ENCODE measurements at places on chromosomes 13 and 19.

- no peak for DNase-seq
Measured at GRCh38 chr13:66689037-66689619, 541.0 kb downstream of the PCDH9 start.

DNA sequence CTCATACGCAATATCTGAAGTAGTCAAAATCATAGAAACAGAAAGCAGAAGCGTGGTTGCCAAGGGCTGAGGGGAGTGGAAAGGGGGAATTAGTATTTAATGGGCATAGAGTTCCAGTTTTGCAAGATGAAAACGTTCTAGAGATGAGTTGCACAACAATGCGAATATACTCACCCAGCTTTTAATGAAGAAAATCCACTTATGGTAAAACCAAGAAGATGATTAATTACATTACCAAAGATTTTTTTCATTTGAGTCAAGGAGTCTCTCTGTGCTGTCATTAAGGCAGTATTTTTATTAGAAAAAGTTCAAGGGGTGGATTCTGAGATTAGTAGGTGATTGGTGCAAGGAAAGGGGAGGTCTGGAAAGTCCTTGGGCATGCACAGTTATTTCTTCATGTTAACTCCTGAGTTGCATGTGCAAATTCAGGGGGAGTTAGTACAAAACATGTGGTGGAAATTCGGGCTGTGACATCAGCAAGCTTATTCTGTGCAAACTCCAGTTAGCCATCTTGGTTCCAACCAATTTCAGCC, 6.9 kb upstream of the CBY2 start:
- no peak for DNase-seq

DNA sequence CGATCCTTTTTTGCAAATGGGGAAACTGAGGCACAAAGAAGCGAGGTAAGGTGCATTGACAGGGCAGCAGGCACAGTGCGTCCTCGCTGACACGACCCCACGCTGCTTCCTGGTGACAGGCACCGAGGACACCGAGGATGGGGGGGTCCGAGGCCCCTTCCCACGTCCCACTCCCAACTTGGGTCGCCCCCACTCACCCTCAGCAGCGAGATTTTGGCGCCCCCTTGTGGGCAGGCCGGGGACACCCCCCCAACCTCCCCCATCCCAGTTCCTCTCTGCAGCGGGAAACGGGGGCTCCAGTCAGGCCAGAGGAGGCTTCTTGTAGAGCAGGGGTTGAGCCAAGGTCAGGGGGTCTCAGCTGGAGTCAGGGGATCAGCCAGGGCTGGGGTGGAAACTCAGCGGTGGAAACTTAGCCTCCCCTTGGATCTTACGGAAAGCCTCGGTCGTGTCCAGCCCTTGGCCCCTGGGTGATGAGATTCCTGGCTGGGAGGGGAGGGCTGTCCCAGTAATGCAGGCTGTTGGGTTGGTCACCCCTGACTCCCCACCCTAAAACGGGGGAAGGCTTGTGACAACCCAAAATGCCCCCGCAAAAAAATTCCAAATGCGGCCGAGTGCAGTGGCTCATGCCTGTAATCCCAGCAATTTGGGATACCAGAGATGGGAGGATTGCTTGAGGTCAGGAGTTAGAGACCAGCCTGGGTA, 8.2 kb downstream of the SMIM24 start:
- peak; percentile 53 for DNase-seq

GRCh38 chr19:17170538-17171297, 44.4 kb upstream of the USE1 start:
- no peak for DNase-seq

GRCh38 chr13:87684850-87685742, 13.9 kb downstream of the SLITRK5 start:
- no peak for DNase-seq

GRCh38 chr19:1840541-1841115, 7.7 kb downstream of the REXO1 start:
- DNase-seq, result no peak

DNA sequence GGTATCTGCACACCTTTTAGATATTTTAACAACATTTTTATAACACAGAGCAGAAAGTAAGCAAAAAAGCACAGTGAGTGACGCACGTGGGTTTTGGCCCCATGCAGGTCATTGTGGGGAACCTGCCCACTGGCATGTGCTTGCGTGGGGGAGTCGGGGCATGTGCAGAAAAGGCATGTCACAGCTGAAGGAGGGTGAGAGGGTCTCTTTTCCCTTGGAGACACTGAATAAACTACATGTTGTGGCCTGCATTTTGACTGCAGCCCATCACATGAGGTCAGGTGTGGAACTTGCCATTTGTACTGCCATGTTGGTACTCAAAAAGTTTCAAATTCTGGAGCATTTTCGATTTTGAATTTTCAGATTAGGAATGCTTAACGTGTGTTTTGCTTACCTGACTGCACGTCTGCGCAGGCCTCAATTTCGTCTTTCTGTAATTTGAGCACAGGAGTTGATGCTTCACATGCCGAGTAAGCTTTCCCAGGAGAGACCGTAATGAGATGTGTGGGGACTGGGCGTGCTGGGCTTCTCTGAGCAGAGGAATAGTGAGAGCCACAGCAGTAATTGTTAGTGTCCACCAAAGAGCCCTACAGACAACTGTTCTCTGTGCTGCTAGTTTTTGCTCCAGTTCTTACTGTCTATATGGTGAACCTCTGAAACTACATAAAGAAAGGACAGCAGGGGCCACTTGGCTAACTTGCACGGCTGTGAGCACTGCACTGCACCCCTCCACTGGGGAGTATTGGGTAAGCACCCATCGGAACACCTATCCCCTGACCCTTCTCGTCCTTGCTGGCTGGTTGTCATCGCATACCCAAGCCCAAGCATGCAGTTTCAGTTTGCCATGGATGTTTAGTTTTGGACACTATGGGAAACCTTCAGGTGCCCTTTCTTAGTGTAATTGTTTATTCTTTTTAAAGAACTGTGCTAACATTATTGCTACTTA, 72.9 kb upstream of the GPR183 start:
- no peak for DNase-seq

- no peak for DNase-seq
Measured at GRCh38 chr13:110589793-110590390, 25.5 kb upstream of the NAXD start.

DNA sequence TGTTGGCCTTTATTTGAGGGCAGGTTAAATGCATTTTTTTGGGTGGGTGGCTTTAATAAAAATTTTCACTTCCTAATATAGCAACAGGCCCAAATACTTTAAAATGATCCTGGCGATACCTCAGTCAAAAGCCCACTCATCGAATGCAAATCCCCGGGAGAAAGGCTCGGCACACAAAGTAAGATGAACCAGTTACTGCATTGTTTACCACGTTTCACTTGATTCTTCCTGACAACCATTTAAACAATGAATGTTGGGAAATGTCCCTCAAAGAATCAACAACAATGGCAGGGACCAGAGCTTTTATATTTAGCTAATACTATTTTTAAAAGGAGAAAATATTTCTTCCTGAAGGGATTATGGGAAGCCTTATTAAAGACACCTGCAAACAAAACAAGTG, 187.7 kb downstream of the ABCC4 start:
- no peak for DNase-seq

Data from posterior cingulate gyrus (tissue), 11 donors.